ENCODE measurements at places on chromosomes 7 and 10.

GRCh38 chr7:16344927-16345326 lies 76.4 kb downstream of the CRPPA start:
- DNase-seq, result no peak

DNA sequence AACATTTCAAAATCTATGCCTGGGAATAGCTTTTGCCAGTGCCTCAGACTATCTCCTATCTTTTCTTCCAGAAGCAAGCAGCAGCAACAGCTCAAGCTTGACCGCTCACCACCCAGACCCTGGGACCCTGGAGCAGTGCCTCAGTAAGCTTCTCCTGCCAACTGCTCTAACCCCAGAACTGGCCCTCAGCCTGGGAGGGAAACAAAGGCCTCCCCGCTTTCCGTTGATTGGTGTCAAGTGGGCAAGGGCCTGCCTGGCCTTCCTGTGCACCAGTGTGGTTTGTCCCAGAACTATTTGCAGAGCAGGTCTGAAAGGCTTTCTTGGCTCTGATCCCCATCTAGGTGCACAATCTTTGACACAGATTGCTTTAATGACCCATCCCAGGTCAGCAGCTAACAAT lies 3.3 kb upstream of the ATP6V0A4 start:
- DNase-seq, result no peak

DNA sequence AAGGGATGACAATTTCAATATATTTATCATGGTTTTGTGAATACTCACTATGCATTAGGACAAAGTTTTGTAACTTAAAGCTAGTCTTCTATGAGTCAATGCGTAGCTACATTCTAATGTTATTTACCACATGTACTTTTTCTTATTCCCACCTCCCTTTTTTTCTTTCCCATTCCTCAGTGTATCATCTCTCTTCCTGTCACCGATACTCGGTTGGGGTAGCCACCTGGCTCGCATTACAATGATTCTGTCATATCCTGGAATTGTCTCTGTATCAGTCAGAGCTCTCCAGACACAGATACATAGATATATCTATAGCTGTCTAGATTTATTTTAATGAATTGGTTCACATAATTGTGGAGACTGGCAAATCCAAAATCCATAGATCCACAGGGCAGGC lies 9.8 kb upstream of the RALA start:
- DNase-seq, result peak; percentile 91

GRCh38 chr7:5212633-5213285 lies 22.7 kb downstream of the WIPI2 start:
- DNase-seq, result no peak

- no peak for DNase-seq
Measured at GRCh38 chr7:84705706-84706105, 481.1 kb downstream of the SEMA3D start.

DNA sequence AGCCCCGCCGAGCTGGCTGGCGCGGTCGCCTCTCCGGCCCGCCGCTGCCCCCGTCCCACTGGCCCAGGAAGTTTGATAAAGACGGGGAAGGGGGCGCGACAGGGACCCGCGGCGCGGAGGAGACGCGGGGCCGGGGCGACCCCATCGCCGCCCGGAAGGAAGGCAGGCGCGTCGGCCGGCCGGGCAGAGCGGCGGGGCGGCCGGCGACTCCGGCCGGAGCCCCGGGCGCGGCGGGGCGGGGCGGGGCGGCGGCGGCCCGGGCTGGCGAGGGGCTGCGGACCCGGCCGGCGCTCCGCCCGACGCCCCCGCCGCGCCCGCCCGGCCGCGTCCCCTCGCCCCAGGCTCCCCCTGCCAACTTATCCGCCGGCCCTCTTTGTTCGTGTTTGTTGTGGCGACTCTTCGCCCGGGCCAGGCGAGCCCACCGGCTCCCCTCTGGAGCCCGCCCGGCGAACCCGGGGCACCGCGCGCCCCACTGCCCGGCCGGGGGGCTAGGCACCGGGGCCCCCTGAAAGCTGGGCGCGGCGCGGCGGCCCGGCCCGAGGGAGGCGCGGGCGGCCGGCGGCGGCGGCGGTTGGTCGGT lies 571 bp downstream of the KDM7A start:
- DNase-seq, result peak; percentile 13

DNA sequence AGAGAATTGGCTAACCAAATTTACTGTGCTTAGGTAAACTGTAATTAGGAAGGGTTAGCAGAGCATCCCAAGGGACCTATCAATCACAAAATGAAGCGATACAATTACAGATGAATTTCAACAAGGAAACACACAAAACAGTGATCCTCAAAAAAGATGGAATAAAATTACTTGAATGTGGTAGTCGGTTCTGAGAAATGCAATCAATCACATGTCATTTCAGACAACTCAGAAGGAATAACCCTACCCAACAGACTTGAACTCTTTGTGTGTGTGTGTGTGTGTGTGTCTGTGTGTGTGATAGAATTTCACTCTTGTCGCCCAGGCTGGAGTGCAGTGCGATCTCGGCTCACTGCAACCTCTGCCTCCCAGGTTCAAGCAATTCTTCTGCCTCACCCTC lies 43.5 kb downstream of the ST8SIA6 start:
- DNase-seq, result no peak

DNA sequence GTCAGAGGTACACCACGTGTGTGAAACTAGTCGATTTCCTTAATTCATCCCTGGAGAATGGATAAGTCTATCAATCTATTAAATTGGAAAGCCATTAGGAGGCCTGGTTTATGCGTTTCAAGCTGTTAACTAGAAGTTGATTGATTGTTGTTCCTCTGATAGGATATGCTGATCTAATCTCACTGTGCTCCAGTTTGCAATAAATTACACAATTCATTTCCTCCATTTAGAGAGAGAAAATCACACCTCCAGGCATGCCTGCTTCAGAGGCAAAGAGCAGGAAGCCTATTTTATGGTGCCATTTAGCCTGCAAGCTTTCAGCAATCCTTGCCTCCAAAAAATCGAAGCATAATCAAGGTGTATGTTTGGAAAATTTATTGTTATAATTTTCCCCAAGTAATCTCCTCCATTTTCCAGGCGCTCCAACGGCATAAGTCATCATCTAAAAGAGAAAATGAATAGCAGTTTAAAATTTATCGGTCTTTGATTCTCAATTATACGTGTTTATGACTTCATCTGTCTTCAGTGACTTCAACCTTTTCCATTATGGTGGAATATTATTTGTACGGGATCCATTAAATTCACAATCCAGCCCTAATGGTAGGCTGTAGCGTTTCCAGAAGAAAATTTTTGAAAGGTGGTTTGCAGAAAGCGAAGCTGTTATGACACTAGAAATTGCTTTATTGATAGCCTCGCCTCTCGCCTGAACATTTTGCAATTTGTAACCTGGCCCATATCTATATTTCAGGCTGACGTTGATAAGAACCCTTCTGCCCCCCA lies 42.9 kb upstream of the HMX3 start:
- no peak for DNase-seq

GRCh38 chr10:103592186-103593021 lies 98.9 kb downstream of the NEURL1 start:
- peak; percentile 26 for DNase-seq

DNA sequence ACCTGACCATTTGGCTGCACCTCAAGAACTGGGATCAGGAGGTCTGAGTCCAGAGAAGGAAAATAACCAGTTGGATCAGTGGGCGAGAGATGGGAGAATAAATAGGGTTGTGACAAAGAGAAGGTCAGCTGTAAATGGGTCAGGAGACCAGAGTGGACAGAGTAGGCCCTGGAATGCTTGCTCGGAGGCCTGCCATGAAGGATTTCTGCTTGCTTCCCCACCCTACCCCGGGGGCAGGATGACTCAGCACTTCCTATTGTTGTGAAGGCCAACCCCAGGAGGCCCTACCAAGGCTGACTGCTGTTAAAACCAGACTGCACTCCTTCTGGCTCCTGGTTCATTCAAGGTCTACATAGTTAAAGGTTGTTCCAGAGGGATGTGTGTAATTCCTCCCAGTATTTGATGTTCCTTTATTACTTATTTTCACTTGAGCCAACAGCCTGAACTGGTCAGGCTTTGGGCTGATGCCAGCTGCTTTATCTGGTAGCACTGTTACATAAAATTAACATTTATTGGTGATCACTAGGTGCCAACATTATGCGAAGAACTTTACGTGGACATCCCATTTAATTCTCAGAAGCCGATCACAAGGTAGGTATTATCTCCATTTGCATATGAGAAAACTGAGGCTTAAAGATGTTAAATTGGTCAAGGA lies 27.3 kb upstream of the IFRD1 start:
- DNase-seq, result peak; percentile 86

DNA sequence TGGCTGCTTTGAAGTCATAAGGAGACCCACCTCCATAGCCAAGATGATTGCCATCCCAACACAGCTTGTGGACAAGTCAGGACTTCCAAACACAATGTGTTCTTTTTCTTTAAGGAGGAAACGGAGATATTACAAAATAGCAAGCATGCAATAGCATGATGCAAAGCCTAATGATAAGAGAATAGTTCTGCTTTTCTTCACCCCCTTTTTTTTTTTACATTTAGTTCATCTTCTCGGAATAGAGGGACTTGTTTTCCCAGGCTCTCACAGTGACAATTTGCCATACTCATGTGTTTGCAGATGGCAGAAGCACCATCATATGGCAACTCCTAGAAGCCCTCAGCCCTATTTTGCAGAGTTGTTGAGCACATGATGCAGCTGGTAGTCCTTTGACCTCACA lies 119.8 kb downstream of the ITGB8 start:
- no peak for DNase-seq

DNA sequence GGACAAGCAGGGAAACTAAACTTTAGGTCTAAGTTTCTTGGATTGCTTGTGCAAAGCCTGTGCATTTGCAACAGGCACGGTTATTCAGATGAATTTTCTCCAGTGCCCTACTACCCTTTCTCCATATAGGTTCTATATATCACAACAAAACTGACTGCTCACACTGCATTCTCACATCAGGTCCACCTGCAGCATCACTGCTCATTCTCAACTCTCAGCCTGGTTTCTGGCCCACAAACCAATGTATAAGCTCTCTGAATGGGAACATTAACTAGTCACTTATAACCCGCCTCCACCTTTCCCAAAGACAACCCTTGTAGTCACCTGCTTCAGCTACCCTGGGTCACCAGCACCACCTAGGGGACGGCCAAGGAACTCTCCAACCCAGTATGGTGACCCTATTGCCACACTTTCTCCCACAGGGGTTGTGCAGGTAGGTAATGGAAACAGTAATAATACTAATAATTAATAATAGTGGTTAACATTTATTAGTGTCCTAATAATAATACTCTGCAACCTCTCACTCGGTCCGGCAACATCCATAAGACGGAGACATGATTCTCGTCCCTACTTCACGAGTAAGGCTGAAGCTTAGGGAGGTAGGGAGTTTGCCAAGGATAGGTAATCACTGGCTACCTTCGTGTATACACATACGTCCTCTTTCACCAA lies 97.3 kb downstream of the CLEC2L start:
- no peak for DNase-seq

- DNase-seq, result no peak
Measured at GRCh38 chr10:9922126-9922870, 1095.4 kb upstream of the CELF2 start.

- peak; percentile 17 for DNase-seq
Measured at GRCh38 chr7:121752706-121753105, 120.3 kb upstream of the PTPRZ1 start.

DNA sequence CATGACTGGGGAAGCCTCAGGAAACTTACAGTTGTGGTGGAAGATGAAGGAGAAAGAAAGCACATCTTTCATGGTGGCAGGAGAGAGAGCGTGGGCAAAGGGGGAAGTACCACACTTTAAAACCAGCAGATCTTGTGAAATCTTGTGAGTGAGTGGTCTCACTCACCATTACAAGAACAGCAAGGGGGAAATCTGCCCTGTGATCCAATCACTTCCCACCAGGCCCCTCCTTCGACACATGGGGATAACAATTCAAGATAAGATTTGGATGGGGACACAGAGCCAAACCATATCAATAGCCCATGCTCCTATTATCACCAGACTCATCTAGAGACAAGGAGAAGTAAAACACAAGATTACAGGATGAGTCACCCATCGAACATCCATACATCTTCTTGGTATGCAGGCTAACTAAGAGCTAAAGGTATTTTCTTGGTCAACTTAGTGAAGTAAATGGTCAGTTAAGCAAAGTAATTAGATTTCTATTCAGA lies 55.3 kb upstream of the YAE1 start:
- peak; percentile 73 for DNase-seq

- DNase-seq, result peak; percentile 82
Measured at GRCh38 chr7:46071076-46071475, 150.0 kb upstream of the IGFBP3 start.

GRCh38 chr7:47345857-47346298 lies 236.0 kb downstream of the TNS3 start:
- no peak for DNase-seq

- no peak for DNase-seq
Measured at GRCh38 chr7:139361523-139361922, 1.8 kb downstream of the LUC7L2 start.

DNA sequence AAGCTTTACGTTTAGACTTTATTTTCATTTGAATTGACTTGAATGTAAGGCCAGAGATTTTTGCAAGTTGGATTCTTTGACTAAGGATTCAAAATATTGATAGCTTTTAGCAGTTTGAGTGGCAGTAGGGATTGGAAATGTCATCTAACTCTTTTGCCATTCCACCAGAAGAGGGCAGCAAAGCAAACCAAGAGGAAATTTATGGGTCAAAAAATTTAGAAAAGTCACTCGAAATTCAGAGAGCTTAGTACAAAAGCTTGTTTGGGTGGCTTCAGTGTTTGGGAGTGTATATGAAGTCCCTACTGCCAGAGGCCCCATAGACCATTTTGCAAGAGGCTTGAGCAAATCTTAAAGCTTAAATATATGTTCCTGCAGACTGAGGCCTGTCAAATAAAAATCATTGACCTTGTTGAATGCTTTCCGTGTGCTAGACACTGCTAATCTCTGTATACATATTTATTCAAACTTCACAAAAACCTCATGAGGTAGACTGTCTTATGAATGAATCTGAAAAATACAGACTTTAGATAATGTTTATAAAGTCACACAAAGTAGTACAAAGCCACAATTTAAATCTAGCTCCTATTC lies 44.6 kb upstream of the RSBN1L start:
- DNase-seq, result peak; percentile 39

DNA sequence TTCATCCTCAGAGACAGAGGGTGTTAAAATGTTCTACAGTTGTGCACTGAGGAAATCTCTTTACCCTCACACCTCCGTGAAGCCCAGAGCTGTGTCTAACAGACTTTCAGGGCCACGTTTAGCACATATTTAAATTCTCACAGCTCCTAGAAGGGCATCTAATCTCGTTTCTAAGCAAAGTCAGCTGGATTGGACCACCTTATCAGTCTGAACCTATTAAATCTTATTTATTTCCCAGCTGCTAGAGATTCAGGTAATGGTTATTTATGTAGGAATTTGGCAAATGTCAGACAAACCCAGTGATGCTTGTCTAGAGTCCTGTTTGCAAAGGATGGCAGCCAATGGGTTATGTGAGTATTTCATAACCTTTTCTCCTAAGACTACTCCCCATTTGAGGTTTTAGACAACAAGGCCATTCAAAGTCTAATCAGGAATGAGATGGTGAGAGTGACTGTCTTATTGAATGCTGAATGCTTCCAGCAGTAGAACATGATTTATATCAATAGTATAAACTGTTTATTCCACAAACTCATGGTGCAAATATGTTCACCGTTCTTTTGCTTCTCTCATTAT lies 54.8 kb upstream of the EXOC4 start:
- DNase-seq, result no peak

- no peak for DNase-seq
Measured at GRCh38 chr7:46175221-46175620, 254.1 kb upstream of the IGFBP3 start.

Measured in fibroblast of skin of abdomen (primary cell).